CD4-positive, alpha-beta T cell treated with Interleukin-17A for 4 hours (primary cell): ENCODE measurements at places on chromosomes 7 and 10.

DNA sequence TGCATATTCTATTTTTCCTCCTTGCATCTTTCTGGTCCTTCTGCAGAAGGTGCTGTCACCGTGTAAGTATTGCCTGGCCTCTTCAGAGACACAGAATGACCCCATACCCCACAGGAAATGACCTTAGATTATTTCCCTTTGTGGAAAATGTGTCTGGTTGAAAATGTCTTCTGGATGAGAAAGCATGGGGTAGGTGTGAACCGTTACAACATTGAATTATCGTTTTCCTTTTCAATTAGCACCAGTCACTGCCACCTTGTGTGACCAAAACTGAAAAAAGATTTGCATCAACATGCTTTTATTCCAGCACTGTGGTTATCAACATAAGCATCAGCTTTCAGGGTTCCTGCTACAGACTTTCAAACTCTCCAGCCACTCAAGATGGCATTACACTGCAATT is 58.0 kb upstream of the CELF2 start:
- DNase-seq: no peak

GRCh38 chr10:72254813-72255568 is 18.7 kb upstream of the DDIT4 start:
- peak; percentile 55 for DNase-seq

- DNase-seq: no peak
Observed at GRCh38 chr10:131996466-131997365, 15.0 kb upstream of the BNIP3 start.

GRCh38 chr10:93147281-93147680 is 73.6 kb downstream of the CYP26A1 start:
- no peak for DNase-seq

GRCh38 chr7:148563583-148564274 is 26.8 kb upstream of the C7orf33 start:
- no peak for DNase-seq

- DNase-seq: no peak
Observed at GRCh38 chr10:114607358-114607998, 50.6 kb downstream of the ABLIM1 start.

- DNase-seq: peak; percentile 23
Observed at GRCh38 chr7:26091933-26092332, 60.1 kb upstream of the NFE2L3 start.
